Epithelial cell of esophagus (primary cell): ENCODE measurements at places on chromosomes 4 and X.

- no peak for DNase-seq
These were observed 186.7 kb downstream of the LARP7 start for GRCh38 chr4:112823606-112824005.

- no peak for DNase-seq
These were observed 238.2 kb upstream of the MAB21L2 start for GRCh38 chr4:150343796-150344195.

DNA sequence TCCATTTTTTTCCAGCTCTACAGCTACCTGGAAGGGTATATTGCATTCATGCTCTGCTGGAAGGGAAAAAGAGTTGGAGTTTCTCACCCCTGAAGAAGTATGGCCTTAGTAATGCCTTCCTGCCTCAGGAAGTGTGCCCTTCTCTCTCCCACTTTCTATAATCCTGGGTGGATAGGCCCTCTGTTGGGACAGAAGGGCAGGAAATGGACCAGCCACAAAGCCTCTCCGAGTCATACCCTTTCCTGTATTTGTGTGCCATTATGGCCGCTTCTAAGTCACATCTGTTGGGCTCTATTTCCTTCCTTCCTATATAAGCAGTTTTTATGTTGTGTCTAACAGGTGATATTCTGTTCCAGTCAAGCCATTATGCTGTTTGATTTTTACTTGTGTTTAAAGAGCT lies 74.8 kb upstream of the SMARCA5 start:
- no peak for DNase-seq

DNA sequence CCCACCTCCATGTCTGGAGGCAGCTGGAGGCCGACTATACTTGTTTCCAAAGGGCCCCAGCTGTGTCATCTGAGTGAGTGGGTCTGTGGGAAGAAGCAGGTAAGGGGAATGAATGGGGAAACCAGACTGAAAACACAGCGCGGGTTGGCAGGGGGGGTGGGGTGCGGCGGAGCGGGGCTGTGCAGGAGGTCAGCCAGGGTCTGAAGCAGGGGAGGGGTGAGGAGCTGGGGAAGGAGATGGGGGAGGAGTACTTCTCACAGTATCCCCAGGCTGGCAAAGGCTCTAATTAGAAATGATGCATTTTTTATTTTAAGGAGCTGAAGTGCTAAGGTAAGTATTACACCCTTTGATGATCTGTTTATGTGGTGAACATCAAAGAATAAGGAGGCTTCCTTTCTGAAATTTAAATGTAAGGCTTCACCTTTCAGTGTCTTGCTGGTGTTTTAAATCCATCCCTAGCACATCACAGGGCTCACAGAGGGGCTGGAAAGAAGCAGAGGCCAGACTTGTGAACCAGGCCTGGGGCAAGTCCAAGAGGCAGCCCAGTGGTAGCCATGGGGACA lies 37.5 kb downstream of the SMIM20 start:
- DNase-seq = no peak
